ENCODE measurements at places on chromosomes 1 and 21.

GRCh38 chr21:22476726-22477646 is 1478.8 kb downstream of the NCAM2 start:
- no peak for DNase-seq

- no peak for DNase-seq
Observed at GRCh38 chr1:75067975-75068374, 66.2 kb upstream of the LHX8 start.

GRCh38 chr1:232521660-232522059 is 108.3 kb downstream of the SIPA1L2 start:
- no peak for DNase-seq

- DNase-seq, result peak; percentile 92
Observed at GRCh38 chr1:205488074-205488723, 16.3 kb upstream of the CDK18 start.

DNA sequence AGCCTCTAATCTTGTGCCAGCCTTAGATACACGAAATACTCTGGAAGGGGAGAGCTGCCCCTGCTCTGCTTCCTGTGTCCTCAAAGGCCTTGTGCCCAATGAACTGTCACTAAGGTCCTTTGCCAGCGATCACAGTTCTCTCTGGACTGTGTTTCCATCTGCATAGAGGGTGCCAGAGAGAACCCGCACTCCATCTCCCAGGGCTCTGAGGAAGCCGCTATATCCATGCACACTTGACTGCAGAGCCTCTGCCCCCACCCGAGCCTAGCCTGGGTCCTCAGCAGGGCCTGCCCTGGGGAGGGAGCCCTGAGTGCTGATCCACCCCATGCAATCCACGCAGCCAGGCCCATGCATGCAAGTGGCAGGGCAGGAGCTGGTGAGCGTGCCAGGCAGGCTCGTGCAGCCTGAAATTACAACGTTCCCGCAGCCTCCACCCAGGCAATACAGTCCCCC is 30.6 kb upstream of the KIF21B start:
- DNase-seq, result no peak

- DNase-seq, result no peak
Observed at GRCh38 chr1:178273707-178274410, 180.0 kb downstream of the RASAL2 start.

DNA sequence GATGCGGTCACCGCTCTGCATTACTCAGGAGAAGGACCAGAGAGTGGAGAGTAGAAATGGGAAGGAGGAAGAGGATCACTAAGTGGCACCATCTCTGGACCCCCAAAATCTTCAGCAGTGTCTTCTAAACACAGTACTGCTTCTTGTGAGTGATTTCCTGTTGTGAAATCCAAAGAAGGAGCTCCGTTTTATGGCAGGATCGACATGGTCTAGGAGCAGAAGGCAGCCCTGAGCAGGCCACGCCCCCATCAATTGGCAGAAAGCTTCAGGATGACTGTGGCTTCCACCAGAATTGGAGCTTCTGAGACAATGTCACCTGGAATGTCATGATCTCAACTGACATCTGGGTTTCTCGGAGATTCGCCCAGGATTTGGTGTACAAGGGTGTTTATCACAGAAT is 171.5 kb downstream of the ADSS2 start:
- DNase-seq, result peak; percentile 21

DNA sequence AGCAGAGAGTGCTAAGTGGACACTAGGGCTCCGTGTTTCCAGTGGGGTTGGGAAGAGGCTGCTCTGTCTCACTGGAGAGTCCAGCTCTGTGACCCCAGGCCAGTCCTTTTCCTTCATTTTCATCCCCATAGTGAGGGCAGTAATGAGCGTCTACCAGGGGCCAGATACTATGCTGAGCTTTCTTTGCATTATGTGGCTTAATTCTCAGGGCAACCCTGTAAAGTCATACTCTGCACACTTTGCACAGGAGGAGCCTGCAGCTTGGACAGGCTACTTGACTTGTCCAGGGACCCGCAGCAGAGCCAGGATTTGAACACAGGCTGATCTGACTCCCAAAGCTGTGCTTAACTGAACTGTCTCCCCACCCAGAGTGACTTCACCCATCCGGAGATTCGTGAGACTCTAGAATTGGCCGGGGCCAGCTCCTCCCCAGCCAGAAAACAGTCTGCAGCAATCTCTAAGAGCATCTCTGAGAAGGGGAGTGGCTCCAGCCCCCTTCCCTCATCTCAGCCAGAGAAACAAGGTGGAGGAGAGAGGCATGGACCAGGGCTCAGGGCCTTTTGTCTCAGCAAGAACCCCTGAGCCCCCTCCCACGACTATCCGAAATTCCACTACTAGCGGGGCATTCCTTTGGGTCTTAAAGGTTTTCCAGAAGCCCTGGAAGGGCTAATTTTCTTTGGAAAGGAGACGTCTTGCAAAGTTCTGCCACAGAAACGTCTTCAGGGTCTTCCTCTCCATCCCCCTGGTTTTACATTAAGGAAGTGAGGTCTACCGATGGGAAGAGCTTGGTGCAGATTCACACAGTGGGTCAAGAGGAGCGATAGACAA is 866 bp upstream of the FNDC5 start:
- DNase-seq, result peak; percentile 65

DNA sequence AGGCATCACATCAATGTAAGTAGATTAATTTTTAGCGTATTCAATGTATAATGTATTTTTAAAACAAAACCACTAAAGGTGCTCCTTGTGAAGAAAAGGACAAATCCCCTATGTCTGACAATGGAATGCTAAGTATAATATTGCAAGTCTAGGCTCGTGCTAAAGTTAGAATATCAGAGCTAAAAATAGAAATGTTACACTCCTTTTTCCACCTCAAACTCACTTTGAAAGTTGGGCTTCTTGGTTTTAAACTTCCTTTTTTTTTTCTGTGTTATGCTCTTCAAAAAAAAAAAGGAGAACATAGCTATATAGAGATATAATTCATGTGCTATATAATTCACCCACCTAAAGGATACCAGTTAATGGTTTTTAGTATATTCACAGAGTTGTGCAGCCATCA is 3.6 kb upstream of the SERBP1 start:
- DNase-seq, result no peak

DNA sequence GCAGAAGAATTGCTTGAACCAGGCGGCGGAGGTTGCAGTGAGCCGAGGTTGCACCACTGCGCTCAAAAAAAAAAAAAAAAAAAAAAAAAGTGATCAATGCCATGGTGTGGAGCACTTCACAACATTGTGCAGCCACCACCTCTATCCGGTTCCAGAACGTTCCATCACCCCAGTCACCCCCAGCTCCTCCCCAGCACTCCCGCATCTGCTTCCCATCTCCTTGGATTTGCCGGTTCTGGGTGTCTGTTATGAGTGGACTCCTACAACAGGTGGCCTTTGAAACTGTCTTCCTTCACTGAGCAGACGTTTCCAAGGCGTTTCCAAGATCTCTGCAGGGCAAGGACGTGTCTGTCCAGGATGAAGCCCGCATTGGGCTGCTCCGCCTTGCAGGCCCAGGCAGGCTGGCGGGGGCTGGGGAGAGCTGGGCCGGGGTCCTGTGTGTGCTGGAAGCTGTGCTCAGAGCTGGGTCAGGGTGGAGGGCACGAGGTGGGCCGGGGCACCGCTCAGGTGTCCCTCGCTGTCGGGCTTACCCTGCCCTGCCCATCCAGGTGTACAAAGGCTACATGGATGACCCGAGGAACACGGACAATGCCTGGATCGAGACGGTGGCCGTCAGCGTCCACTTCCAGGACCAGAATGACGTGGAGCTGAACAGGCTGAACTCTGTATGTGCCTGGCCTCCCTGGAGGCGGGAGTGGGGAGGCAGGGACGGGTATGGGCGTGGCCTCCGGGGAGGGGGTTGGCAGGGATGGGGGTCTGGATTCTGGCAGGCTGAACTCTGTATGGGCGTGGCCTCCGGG is 14.9 kb upstream of the LRRC3 start:
- DNase-seq, result peak; percentile 68

GRCh38 chr1:158148468-158148867 is 32.2 kb upstream of the CD1D start:
- DNase-seq, result no peak

DNA sequence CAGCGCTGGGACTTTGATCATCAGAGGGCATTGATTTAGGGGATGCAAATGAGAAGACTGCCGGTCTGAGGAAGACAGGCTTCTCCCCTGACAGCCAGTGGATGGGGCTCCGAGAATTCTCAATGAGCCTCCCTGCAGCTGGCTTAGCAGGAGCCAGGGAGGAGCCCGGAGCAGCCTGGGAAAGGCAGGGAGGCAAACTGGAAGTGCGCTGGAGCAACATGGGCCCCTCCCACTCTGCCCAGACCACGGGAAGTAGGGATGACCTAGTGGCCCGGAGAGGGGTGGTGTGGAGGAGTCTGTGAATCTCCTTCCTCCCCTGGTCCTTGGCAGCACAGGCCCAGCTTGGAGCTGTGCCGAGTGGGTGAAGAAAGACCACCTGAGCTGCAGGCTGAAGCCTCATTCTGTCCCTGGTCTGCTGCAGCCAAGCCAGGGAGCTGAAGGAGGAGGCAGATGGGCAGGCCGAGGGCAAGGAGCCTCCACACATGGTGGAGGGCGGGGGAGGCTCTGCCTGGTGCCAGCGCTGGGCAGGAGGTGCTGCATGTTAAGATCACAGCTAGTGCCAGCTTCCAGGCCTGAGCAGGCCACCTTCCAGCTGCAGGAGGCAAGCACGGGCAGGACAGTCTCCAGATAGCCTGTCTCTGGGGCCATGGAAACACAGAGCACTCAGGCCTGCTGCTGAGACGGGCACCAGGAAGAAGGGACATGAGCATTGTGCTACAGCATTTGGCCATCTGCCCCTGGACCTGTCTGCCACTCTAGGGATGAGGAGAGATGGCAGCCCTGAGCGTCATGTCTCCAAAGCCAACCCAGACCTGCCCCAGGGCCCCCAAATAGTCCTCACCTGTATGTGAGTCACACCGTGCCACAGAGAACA is 12.2 kb upstream of the CLSTN1 start:
- DNase-seq, result peak; percentile 90

- no peak for DNase-seq
Observed at GRCh38 chr1:235069176-235069575, 59.5 kb downstream of the TOMM20 start.

- DNase-seq, result no peak
Observed at GRCh38 chr1:195591917-195592672, 1016.1 kb downstream of the KCNT2 start.

- no peak for DNase-seq
Observed at GRCh38 chr1:176567190-176567794, 104.3 kb downstream of the PAPPA2 start.

GRCh38 chr1:13751985-13752384 is 52.0 kb downstream of the PRDM2 start:
- no peak for DNase-seq

DNA sequence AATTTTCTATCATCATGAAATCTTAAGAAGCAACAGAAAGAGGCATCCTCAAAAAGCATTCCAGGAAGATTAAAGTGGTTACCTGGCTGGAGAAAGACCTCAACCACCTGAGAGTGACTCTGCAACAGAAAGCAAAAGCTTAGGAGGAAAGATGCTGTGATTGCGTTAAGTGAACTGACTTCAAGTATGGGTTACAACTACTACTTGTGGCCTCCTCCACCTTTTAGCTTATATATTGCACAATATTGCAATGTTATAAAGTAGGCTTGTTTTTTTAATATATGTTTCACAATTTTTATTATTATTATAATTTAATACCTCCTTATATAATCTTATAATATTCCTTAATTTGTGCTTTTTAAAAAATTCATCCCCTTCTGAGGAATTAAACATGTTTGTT is 1407.5 kb downstream of the KCNT2 start:
- DNase-seq, result no peak

GRCh38 chr1:165633614-165634013 is 2.6 kb downstream of the MGST3 start:
- no peak for DNase-seq

GRCh38 chr1:160752924-160753323 is 13.9 kb downstream of the SLAMF7 start:
- no peak for DNase-seq

DNA sequence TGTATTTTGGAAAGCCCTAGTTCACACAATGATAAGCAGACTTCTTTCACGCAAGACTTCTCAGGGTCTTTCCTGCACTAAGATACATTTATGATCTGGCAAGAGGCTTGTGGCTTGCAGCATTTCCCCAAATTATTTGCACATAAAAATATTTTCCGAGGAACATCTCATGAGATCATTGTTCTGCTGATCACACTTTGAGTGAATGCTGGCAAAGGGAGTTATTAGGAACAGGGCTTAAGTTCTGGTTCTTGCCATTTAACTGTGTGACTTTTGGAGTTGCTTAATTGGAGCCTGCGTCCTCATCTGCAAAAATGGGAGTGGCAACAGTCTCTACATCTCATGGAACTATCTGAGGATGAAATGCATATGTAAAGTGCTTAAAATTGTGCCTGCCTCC is 50.2 kb downstream of the GADD45A start:
- no peak for DNase-seq

DNA sequence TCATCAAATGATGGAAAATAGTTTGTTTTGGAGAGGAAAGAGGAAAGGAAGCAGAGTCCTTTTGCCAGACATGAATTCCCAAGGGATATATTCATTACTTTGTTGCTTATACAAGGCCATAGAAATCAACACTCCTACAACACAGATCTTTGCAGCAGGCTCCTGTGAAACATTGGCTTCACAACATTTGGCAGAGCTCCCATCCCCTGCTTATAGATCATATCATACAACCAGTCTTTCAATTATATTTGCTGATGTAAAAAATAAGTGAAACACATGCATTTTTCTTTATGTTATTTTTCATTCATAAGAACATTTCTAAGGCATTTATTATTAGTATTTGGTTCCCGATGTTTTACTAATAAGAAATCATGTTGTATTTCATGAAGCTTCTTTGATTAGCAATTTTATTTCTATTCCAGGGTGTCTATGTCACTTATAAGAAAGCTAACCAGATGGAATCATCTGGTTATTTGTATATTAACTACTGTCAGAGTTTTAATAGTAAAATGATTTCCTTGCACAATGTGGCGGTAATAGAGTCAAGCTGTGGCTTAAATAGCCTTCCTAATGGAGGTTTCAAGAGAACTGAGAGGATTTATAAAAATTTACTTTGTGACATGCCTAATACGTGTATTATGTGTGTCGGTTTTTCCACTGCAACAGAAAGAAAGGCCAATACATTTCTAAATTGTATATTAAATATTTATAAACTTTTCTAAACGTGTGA is 470.3 kb upstream of the NCAM2 start:
- no peak for DNase-seq

DNA sequence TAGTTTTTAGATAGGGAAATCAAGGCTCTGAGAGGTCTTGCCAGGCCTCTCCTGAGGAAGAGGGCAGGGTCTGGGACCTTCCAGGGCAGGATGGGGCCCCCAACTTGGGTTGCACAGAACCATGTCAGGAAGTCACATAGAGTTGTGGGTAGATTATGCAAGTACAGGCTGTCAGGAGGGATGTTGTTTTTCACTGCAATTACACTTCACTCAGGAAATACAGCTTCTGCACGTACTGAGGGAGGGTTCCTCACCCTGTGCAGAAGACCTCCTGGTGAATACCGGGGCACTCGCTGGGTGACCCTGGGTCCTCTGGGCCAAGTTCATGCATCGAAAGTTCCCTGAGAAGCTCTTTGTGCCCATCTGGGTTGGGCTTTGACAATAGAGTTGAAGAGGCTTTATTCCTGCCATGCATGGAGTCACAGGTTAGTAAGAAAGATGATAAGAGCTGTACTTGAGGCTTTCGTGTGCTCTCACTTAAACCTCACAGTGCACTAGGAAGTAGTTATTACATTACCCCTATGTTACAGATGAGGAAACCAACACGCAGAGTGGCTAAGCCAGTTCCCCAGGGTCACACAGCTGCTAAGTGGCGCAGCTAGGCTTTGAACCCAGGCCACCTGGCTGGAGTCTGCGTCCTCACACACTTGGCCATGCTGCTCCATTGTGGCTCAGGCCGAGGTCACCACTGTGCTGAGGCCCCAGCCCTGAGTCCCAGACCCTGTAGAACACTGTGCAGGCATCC is 16.2 kb upstream of the TNFRSF1B start:
- DNase-seq, result no peak

Measured in H7 (cell line).